ENCODE measurements at places on chromosomes 2 and 18. TPM values are rescaled to one million over a fixed set of nuclear protein-coding genes. Genes with fewer than 3 reads are reported as not detected.

Gene EHBP1
- 65.4 TPM for total RNA-seq

Gene GLB1L
- total RNA-seq = 5.8 TPM

Gene ERBB4
- total RNA-seq = 0.28 TPM

Gene TRAK2
- total RNA-seq = 61.9 TPM

Gene PFN4
- total RNA-seq = 0.28 TPM

Gene CENPA
- 17.4 TPM for total RNA-seq
